ENCODE measurements at places on chromosomes 12 and 14.

- no peak for DNase-seq
These were observed at the start of gene CEBPE for GRCh38 chr14:23118506-23119362. Gene CEBPE (minus strand): TSS chr14:23119255. CDS start chr14:23119091, 164 bp downstream.

- DNase-seq = peak; percentile 84
These were observed 52.2 kb downstream of the ST8SIA1 start for GRCh38 chr12:22282283-22282682.

DNA sequence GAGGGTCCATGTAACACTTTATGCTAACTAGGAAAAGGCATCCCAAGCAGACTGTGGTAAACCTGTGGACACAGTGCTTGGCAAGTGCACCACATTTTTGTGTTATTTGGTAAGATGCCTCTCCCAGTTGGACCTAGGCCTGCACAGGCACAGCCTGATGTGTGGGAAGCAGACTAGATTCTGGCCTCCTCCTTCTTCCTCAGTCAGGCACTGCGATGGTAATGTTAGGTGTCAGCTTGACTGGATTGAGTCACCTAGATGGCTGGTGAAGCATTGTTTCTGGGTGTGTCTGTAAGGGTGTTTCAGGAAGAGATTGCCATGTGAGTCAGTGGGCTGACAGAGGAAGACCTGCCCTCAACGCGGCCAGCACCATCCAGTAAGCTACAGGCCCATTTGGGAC is 25.3 kb upstream of the RHOJ start:
- DNase-seq = peak; percentile 80

DNA sequence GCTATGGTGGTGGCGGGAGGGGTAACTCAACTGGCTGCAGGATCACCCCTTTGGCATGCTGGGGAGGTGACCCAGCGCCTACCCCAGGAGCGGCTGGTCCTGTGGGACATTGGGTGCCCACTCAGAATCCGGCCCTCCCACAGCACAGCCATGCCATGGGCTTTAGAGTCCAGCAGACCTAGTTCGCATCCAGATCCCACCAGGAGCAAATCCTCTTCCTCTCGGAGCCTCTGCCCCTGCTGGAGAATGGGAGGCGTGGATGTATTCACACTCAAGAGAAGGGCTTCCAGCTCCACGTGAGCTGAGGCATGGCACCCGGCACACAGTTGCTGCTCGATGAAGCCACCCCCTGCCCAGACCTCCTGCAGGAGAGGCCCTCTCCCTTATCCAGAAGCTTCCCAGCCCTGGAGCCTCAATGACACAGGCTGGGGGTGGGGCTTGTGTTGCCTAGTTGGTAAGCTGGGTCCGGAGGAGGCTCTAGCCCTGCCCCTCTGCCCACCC is 17.7 kb downstream of the FAM222A start:
- DNase-seq = no peak

DNA sequence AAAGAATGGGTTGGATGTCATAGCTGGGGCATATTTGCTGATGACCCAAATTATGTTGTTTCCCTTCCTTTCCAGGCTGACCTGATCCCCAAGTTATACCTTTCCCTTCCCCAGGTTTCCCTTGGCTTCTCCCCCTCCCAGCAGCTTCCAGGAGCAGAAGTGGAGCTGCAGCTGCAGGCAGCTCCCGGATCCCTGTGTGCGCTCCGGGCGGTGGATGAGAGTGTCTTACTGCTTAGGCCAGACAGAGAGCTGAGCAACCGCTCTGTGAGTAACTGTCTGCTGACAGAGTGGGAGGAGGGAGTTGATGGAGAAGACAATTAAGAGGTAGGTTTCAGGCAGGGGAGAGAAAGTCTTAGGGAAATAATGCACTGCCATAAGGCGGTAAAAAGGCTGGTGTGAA is 25.0 kb downstream of the A2ML1 start:
- DNase-seq = no peak

DNA sequence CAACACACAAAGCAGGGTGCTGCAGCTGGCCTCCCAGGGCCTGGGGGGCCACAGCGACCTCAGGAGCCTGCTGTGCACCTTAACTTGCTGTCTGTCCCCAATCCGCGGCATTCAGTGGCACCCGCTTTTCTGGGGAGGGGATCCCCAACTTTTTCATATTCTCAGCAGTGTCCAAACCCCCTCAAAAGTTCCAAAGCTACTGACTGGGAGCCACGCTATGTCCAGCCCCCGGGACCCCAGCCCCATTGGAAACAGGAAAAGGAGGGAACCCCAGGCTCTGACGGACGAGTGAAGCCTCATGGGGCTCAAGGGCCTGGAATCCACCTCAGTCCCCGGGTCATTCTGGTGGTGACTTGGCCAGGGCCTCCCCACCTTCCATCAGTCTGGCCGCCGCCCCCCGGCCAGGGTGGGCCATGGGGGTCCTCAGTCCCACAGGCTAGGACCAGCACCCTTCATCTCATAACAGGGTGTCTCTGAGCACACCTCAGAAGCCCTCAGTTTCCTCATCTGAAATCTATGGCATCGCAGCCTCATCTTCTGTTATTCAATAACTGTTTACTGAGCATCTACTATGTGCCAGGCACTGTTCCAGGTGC is 127.3 kb downstream of the NCOR2 start:
- DNase-seq = no peak

GRCh38 chr12:16626991-16627390 is 21.0 kb upstream of the LMO3 start:
- DNase-seq = no peak

- DNase-seq = peak; percentile 1
These were observed 5.4 kb downstream of the KCNH5 start for GRCh38 chr14:63039866-63040265.

DNA sequence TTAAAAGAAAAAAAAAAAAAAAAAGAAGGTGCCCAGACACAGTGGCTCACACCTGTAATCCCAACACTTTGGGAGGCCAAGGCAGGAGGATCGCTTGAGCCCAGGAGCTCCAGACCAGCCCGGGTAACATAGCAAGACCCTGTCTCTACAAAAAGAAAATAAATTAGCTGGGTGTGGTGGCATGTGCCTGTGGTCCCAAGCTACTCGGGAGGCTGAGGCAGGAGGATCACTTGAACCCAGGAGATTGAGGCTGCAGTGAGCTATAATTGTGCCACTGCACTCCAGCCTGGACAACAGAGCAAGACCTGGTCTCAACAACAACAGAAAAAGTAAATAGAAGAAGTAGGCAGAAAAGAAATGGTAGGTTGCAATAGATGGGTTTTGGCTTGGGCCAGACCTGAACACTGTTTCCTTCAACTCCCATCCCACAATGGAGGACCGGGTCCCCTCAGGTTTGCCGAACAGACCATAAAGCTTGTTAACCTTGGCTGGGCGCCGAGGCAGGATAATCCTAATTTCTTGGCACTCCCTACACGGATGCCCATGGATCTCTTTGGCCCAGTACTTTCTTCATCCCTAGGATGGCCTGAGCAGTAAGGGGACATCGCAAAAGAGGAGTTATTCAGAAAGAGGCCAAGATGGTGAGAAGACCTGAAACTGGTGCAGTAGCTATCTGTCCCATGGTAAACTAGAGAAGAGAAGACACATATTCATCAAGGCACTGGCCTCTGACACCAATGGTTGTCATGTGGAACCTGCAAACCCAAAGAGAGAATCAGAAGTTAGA is 165.5 kb upstream of the CCND2 start:
- DNase-seq = no peak

DNA sequence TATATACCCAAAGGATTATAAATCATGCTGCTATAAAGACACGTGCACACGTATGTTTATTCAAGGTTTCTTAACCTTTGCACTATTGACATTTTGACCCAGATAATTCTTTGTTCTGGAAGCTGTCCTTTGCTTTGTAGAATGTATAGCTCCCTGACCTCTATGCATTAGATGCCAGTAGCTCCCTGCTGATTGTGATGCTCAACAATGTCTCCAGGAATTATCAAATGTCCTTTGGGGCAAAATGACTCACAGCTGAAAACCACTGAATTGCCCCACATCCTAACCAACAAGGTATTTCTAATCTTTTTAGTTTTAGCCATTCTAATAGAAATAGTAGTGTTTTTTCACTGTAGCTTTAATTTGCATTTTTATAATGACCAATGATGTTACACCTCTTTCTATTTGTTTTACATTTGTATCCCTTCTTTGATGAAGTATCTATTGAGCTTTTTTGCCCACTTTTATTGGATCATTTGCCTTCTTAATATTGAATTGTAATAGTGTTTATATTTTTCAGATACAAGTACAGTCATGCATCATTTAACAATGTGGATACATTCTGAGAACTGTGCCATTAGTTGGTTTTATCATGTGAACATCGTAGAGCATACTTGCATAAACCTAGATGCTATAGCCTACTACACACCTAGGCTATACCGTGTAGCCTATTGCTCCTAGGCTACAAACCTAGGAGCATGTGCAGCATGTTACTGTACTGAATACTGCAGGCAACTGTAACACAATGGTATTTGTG is 10.4 kb upstream of the NOPCHAP1 start:
- peak; percentile 42 for DNase-seq

DNA sequence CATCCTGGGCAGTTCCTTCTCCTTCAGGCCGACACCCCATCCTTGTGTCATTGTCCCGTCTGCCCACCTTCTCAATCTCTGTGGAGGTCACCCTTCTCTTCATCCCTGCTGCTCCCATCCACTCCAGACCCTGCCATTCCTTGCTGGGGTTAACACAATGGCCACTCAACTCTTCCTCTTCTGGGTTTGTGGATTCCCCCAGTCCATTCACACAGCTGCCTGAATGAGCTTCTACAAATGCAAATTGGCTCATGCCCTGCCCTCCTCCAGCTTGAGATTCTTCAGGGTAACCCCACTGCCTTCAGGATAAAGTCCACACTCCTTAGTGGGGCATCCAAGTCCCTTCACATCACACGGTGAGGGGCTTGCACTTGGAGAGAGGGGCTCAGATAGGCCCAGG is 17.2 kb upstream of the PRMT8 start:
- no peak for DNase-seq

DNA sequence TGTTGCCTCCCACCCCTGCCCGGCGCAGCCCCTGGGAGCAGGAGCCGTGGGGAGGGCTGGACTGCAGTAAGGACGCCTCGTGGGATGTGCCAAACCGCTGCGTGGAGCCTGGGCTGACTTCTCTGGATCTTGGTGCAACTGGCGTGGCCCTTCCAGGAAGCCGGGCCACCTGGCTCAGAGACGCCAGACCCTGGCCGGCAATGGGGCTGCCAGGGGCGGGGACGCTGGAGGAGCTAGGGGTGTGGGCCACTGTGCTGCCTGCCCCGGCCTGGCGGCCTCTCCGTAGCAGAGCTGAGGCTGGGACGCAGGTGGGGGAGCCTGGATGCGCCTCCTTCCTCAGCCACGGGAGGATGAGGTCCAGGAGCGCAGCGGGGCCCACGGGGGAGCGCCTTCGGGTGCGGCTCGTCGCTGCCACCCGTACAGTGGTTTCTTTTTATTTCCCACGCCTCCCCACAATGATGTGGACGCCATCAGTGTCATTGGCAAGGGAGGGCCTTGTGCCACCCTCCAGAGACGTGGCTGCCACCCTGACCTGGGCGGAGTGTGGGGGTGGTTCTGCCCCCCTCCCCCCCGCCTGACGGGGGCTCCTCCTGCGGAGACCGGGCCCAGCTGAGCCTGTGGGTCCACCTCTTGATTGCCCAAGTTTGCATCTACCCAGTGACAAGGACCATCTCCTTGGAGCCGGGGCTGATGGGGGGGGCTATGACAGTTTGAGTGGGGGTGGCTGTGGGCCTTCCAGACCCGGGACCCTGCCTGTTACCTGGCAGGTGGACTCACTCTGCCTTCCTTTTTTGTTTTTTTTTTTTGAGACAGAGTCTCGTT is 11.3 kb downstream of the DDX51 start:
- no peak for DNase-seq

GRCh38 chr12:102956738-102957327 is 641 bp upstream of the ASCL1 start:
- DNase-seq = no peak

GRCh38 chr12:77401064-77401769 is 335.8 kb upstream of the E2F7 start:
- peak; percentile 41 for DNase-seq

DNA sequence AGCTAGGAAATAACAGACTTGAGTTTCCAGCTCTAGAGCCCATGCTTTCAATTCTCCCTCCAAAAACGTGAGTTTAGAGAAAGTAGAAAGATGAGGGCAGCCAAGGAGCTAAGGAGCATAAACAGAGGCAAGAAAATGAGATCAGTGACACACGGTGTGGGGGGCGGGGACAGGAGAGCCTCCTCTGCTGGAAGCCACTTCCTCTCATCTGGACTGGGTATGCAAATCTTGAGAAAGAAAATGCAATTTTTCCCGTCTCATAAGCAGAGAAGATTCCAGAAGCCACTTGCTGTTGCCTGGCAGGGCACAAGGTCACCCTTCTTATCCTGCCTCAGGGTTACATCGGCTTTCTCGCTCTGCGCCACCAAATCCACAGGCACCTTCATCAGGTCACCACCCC is 6.0 kb downstream of the OR10P1 start:
- DNase-seq = no peak

DNA sequence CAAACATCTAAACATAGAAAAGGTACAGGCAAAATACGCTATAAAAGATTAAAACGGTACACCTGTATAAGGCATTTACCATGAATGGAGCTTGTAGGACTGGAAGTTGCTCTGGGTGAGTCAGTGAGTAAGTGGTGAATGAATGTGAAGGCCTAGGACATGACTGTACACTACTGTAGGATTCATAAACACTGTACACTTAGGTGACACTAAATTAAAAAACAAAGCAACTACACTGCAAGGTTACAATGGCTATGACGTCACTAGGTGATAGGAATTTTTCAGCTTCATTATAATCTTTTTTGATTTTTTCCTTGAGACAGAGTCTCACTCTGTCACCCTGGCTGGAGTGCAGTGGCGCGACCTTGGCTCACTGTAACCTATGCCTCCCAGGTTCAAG is 269.2 kb downstream of the KSR2 start:
- DNase-seq = peak; percentile 17

DNA sequence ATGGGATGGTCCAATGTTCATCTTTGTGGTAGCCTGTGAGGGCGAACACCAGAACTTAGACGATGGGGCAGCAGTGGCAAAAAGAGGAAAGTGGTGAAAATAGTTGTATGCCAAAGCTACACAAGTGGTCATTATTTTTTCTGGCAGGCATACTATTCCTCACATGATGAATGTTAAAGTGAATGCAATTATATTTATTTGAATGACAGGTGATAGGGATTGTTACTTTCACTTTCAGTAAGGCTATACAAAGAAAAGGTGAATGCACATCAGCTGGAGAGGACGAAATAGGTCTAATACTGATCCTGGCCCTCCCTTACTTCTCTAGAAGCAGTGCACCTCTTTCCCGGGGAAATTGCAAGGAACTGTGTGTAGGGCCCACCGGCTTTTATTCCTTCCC is 470.1 kb downstream of the TMTC2 start:
- no peak for DNase-seq

- DNase-seq = no peak
These were observed 105.5 kb upstream of the MYL2 start for GRCh38 chr12:111025792-111026430.

Measured in AG10803 (cell line).